NCI-H2081 treated with DMSO at 0.1 percent for 48 hours (cell line): ENCODE measurements at places on chromosomes 4 and X.

DNA sequence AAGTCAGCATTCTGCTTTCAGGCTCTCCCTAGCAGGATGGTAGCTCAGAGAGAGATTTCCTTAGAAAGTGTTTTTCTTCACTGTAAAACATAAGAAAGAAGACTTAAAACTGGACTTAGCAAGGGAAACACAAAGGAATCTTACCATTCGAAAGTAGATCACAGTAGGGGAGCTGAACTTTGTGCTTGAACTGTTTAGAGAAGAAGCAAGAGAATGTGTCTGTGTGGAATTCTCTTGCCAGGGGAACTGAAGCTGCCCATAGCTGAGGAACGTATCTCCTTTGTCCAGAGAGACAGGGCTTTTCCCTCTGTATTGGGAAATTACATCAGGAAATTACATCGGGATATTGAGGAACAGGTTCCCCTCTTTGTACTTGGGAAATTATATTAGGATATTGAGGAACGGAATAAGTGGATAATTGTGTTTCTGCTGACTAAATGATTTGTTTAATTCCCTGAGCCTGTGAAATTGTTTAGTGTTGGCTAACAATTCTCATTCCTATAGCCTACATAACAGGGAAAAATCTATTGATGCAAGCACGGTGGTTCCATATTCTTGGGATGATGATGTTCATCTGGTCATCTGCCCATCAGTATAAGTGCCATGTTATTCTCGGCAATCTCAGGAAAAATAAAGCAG, 21.2 kb downstream of the SRD5A3 start:
- no peak for DNase-seq

GRCh38 chr4:37389366-37389765, 144.8 kb downstream of the NWD2 start:
- no peak for DNase-seq

DNA sequence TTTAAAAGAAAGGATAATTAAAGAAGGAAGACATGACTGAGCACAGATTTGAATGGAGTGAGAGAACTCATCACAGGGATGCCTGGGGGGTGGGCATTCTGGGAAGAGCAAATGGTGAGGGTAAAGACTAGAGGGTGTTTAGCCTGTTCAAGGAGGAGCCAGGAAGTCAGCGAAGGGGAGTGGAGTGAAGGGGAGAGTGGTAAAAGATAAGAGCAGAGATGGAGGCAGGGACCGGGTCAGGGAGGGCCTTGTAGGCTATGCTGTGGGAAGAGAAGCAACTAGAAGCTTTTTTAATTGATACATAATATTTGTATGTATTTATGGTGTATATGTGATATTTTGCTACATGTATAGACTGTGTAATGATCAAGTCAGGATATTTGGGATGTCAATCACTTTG, 2.2 kb upstream of the VGLL1 start:
- no peak for DNase-seq

- no peak for DNase-seq
These were observed 71.0 kb upstream of the BMP2K start for GRCh38 chr4:78704981-78705683.

- no peak for DNase-seq
These were observed 307.9 kb upstream of the ZFP42 start for GRCh38 chr4:187687697-187688096.

GRCh38 chr4:7772711-7773385, 166.8 kb downstream of the AFAP1 start:
- no peak for DNase-seq

GRCh38 chr4:156476359-156476758, 495.2 kb downstream of the PDGFC start:
- DNase-seq = no peak

GRCh38 chrX:10656214-10656613, 35.8 kb upstream of the MID1 start:
- peak; percentile 90 for DNase-seq

DNA sequence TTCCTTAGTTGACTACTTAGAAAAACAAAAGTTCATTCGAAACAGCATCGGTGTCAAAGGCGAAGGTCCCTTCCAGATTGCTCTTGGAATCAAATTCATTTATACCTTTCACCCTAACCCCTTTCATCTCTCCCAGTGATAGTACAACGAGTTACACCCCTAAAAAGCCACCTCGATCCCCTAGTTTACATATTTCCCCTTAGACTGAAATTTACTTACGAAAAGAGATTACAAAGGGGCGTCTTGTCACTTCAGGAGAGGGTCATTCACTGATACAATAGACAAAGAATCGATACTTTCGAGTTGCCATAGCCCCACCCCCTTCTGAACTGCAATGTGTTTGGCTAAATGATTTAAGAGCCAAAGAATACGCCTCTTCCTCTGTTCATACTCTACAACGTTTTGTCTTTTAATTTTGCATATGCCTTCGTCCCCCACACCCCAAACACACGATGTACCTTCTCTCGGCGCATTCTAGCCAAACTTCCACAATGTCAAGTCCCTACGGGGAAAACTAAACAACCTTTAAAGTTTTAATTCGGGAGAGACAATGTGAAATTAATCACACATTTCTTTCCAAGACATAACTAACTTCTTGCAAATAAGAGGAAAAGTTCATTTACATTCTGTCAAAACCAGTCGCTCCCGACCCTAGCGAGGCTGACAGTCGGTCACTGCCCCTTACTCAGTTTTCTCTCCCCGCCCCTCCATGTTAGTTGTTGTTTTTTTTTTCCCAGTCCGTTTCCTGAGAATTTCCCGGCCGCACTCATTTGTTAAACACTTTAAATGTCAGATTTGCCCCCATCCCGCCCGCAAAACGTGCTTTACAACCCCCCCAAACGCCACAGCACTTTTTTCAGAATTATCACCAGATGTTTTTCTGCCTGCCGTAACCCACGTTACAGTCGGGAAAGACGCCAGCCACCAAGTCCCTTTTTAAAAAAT, 88.6 kb downstream of the HPRT1 start:
- no peak for DNase-seq

- no peak for DNase-seq
These were observed 761.0 kb downstream of the IL1RAPL1 start for GRCh38 chrX:29348288-29348687.

DNA sequence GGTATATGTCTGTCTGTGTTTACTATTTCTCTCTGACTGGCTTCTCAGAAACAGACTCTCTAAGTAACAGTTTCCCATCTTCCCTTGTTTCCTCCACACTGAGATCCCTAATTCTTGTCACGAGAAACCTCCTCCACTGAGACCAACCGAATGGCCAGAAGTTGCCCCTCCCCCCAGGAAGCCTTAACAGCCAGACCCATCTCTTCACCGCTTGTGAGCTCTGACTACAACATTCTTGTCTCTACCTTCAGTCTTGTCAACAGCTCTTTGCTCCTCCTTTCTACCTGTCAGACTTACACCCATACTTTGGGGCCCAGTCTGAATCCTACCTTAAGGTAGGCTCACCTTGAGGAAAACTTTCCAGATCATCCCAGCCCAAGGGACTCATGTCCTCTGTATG, 90.8 kb downstream of the NHSL2 start:
- DNase-seq = no peak

GRCh38 chr4:148954011-148954749, 512.0 kb upstream of the NR3C2 start:
- no peak for DNase-seq

DNA sequence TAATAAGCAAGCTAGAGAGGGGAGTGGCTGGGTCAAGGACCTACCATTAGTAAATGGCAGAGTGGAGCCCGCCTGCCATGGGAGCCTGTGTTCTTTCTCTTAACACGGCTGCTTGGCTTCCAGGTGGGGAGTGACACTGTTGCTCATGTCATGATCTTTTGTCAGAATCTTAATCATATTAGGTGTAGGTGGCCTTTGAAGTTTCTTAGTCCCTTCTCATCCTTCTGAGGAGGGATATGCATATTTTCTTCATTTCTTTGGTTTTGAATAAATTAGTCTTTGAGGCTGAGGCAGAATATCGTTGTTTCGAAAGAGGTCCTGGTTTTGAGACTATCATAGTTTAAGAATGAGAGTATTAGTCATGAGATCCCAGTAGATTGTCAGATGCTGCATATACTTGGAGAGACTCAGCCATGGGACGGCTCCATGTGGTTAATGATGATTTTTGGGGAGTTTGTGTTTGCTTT, 28.9 kb downstream of the SNX25 start:
- DNase-seq = no peak

DNA sequence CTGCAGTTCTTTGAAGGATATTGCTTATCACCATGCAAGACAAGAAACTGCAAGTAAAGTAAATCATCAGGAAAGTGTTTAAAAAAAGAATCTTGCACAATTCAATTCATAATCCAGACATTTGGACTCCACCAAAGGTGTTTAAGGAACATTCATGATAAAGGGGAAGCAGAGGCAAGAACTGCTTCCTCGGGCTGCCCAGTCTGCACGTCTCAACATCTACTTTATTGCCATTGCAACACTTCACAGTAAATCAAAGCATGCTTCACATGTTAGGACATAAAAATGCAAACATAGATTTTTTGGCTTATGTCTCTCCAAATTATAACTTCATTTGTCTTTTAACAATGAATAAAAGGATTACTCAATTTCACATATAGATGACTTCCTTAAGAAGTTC, 42.5 kb downstream of the MID1 start:
- DNase-seq = no peak

- DNase-seq = no peak
These were observed 8.3 kb downstream of the INTS6L start for GRCh38 chrX:135528756-135529155.

GRCh38 chr4:168844353-168845049, 165.6 kb downstream of the CBR4 start:
- DNase-seq = no peak

GRCh38 chrX:20740443-20740842, 473.7 kb upstream of the RPS6KA3 start:
- no peak for DNase-seq

GRCh38 chrX:53235566-53235965, 10.6 kb upstream of the KDM5C start:
- no peak for DNase-seq

GRCh38 chr4:26263165-26263564, 57.6 kb upstream of the RBPJ start:
- DNase-seq = no peak

- peak; percentile 89 for DNase-seq
These were observed 95.7 kb downstream of the SPANXN4 start for GRCh38 chrX:143121477-143121876.

DNA sequence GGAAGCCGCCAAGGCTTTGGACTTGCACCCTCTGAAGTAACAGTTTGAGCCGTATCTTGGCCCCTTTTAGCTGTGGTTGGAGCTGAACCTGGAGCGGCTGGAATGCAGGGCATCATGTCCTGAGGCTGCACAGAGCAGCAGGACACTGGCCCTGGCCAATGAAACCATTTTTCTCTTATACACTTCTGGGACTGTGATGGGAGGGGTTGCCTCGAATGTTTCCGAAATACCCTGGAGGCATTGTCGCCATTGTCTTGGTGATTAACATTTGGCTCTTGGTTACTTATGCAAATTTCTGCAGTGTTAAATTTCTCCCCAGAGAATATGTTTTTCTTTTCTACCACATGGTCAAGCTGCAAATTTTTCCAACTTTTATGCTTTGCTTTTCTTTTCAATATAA, 137.2 kb downstream of the MAGEC1 start:
- DNase-seq = no peak

DNA sequence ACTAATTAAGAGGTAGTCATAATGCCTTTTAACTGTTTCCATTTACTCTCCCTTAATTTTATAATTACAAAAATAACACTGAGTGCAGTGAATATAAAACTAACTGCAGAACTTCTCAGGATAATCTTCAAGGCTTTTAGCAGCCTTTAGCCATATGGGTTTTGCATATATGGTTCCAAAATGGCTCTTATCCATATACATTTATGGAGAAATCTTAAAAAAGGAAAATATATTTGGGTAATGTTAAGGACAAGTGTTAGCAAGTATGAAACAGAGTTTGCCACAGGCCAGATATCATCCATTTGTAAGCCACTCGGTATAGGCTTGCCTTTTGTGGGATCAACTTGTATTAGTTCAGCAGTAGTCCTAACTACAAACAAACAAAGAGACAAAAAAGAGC, 423.4 kb downstream of the PDHA2 start:
- DNase-seq = no peak

DNA sequence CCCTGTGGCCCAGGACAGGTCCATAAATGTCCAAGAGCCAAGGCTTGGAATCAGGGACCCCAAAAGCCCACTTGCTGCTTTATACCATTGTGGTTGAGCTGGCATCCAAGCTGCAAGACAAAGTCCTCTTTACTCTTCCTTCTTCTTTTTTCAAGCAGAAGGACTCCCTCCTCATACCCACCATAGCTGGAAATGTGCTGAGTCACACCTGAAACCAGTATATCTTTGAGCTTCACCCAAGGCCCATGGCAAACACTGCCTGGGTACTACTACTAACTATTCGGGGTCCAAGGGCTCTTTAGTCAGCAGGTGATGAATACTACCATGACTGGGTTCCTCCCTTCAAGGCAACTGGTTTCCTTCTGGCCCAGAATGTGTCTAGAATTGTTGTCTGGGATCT, 37.3 kb upstream of the NMU start:
- no peak for DNase-seq

- no peak for DNase-seq
These were observed 4.7 kb upstream of the ATP1B4 start for GRCh38 chrX:120357186-120357585.

DNA sequence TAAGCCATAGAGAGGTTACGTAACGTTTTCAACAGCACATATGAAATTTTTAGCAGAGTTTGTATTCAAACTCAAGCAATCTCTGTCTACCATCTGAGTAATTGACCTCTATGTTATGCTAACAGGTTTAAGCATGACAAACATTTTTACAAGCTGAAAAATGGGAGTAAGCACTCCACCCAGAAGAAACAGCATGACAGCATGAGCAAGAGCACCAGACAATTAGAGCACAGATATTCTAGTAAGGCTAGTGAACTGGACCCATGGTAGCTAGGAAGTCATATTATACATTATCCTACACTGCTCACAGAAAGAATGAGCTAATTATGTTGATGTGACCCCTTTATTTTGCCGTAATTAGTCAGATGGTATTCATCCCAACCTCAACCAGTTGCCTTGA, 200.5 kb downstream of the PABPC4L start:
- DNase-seq = no peak

DNA sequence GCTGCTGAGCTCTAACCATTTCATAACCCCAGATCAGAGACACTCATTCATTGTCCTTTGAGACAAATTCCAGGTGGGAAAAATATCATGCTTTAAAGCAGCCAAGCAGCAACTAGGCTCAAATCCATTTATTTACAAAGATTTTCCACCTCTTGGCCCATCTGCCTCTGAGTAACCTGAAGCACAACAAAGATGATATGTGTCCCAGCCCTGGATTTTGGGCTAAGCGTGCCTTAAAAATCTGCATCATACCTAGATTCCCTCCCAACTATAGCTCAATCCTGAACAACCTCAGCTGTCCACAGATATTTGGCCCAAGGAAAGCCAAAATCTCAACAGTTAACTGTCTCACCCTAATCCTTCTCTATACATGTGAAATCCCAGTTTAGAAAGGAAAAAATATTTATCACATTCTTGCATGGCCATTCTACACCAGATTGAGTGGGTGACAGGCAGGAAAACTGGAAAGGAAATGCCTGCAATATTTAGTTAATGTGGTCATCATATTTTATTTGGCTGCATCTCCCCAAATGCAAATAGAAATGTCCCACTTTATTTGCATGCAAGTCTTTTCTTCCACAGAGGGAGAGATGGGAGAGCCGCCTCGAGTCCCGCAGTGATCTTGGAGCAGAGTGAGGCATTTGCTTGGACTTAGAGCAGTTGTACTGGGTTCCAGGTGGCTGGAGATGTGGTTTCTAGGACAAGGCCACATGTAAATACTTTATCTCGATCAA, 146.4 kb upstream of the EOLA2 start:
- no peak for DNase-seq

GRCh38 chr4:53196882-53197771, 168.7 kb downstream of the SCFD2 start:
- peak; percentile 40 for DNase-seq

GRCh38 chr4:10032625-10033024, 11.3 kb upstream of the SLC2A9 start:
- DNase-seq = no peak
